ENCODE measurements at places on chromosomes 11 and 22.

DNA sequence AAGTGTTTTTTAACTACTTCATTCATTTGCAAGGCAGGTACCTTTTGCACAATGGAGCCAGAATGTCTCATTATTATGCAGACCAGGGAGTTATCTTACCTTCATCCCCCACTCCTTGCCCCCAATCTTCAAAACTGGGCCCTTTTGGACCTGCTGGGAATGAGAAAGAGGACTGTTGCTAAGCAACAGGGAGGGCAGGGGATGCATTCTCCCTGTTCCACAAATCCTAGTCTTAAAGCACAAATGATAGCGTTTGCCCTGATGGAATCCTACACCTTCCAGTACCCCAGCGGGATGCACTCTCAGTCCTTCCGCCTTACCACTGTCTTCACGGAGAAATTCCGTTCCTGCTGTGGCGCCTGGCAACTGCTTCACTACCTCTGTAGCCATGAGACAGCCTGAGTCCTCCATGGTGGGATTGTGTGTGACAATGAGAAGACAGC, 4.1 kb upstream of the KCNJ1 start:
- DNase-seq: no peak

- no peak for DNase-seq
These were observed 211.4 kb upstream of the NARS2 start for GRCh38 chr11:78786086-78786485.

DNA sequence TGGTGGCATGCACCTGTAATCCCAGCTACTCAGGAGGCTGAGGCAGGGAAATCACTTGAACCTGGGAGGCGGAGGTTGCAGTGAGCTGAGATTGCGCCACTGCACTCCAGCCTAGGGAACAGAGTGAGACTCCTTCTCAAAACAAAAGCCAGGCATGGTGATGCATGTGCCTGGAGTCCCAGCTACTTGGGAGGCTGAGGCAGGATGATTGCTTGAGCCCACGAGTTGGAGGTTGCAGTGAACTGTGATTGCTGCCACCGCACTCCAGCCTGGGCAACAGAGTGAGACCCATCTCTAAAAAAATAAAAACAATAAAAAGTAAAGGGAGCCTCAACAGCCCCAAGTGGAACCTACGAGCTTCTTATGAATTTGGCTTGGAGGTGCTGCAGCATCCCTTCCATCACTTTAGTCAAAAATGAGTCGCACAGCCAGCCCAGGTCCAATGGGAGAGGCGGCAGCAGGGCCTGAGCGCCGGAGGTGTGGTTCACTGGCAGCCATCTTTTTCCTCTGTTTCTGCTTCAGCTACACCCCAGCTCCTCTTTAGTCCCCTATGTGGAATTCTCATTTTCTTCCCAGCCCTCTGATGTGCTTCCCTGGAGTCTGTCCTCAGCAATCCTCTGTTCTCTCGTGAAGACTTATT, 29.2 kb upstream of the GCAT start:
- DNase-seq: no peak

- DNase-seq: no peak
These were observed 16.4 kb upstream of the FLRT1 start for GRCh38 chr11:64019106-64020037.

- DNase-seq: no peak
These were observed 25.6 kb downstream of the SNAP29 start for GRCh38 chr22:20884454-20884853.

GRCh38 chr22:39536711-39537110, 4.2 kb upstream of the RPS19BP1 start:
- DNase-seq: no peak

- DNase-seq: no peak
These were observed 34.6 kb upstream of the MN1 start for GRCh38 chr22:27836181-27836580.

- DNase-seq: no peak
These were observed 27.2 kb upstream of the KCNJ11 start for GRCh38 chr11:17415523-17416104.

DNA sequence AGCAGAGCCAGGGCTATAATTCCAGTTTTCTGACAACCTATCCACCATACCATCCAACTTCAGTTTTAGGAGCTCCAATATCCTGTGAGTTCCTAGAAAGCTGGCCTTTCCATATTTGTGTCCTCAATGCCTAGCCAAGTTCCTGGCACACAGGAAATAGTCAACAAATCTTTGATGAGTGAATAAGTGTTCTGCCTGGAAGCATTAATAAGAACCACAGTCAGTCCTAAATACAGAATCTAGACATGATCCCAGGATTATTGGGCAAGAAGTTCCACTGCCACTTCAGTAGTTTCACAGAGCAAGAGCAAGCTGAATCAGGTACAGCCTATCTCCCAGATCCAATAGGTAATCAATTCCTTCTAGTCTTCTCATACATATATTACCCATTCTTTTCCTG, 942.0 kb downstream of the DLG2 start:
- no peak for DNase-seq

DNA sequence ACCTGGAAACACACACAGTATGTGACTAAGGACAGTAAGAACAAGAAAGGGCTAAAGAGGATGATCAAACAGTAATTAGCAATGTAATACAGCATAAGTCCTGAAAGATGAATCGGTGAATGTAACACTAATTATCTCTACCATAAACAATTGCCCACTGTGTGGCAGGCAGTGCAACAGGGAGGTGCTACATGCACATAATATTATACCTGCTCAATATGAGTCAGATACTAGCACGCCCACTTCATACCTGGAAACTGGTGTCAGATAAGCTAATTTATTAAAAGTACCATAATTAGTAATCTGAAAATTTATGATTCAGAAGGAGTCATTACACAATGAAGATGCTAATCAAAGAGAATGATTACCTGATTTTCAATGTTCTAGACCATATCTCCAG, 14.9 kb downstream of the CASP12 start:
- DNase-seq: no peak

DNA sequence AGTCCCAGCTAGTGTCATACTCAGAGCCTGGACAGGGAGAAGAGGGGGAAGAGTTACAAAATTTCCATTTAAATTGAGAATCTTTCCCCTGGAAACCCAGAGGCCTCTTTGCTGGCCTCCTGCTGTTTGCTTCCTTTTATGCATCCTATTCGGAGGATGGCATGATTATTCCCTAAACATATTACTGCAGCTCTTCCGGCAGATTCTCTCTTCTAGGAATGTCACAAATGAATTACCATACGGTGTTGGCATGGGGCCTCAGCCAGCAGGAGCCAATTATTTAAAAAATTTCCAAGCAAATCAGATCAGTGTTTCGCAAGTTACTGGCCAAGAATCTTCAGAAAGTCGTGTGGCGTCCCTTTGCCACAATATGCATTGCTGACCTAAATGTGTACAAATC, 326.7 kb upstream of the NCAM1 start:
- no peak for DNase-seq

GRCh38 chr11:75040167-75040770, 51.5 kb downstream of the NEU3 start:
- no peak for DNase-seq

GRCh38 chr11:85627332-85627997, at the start of gene DLG2:
Gene DLG2 (minus strand): TSS chr11:85627344.
- no peak for DNase-seq

DNA sequence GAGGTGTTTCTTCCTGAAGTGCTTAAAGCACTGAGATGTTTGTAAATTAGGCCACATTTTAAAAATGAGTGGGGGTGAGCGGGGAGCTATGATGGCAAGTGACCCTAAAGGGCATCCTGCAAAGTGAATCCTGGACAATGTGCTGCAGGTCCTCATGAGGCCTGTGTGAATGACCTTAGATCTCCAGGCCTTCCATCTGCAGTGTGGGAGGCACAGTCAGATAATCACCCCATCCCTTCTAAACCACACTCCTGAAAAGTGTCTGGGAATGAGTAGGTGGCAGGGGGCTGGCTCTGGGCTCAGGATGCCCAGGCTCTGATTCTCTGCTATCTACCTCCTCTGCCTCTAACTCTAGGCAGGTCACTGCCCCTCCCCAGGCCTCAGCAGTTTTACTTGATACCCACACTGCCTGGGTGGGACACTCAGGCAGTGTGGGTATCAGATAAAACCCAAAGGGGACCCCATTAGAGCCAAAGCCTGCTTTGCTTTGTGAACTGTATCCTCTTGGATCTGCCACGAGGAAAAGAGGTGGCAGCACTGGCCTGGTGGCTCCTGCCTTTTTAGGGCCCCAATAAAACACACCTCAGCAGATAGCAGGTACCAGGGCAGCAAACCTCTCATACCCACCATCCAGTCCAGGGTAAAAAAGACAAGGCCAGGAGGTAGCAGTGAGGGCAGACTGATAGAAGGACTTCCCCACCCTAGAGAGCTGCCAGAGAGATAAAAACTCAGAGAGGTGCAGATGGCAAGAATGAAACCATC, 10.5 kb downstream of the STARD10 start:
- DNase-seq: no peak

DNA sequence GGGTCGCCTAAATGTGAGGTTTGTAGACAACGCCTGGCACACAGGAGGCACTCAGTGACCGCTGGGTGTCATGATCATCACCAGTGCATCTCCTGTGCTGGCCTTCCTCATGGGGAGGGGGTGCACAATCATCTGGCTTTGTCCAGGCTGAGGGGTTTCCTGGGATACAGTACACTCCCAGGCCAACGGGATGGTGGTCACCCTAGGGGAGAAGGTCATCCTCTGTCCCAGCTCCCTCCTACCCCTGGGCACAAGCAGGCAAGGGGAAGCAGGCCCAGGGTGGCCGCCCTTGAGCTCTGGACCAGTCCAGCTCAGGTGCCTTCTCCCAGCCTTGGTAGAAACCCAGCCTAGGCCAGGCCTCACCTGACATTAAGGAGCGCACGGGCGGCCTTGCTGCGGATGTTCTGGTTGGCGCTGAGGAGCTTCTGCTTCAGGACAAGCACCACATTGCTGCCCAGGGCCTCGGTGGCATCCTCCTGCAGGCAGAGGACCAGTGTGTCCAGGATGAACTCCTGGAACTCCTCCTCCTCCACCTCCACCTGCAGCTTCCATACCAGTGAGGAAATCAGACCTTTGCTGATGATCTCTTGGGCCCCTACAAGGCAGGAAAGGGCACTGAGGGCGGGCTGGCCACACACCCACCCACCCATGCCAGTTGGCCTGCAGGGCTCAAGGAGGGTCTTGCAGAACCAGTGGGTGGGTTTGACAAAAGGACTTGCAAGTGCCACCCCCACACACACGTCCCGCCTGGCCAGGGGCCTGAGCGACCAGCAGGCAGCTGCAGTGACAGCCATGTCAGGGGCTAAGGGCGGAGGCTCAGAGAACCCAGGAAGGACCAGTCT, 6.6 kb upstream of the GNAZ start:
- DNase-seq: no peak

GRCh38 chr11:45336136-45336535, 50.0 kb upstream of the SYT13 start:
- no peak for DNase-seq

- no peak for DNase-seq
These were observed 50.0 kb upstream of the LYVE1 start for GRCh38 chr11:10618490-10618889.

DNA sequence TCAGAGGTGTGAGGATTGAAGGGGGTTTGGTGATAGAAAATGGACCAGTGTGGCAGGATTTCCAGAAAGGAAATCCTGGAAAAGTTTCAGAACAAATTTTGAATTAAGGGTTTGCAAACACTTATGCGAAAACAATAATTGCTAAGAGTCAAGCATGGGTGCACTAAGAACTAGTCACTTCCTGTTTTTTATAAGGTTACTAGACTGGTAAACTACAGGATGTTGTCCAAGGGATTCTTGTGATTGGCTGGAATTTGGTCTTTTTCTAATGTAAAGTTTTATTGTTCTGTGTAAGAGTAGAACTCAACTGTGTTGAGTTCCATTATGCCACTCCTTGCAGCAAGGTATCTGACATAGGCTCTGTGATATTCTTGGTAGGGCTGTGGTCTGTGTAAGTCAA, 54.1 kb downstream of the LIF start:
- DNase-seq: no peak

DNA sequence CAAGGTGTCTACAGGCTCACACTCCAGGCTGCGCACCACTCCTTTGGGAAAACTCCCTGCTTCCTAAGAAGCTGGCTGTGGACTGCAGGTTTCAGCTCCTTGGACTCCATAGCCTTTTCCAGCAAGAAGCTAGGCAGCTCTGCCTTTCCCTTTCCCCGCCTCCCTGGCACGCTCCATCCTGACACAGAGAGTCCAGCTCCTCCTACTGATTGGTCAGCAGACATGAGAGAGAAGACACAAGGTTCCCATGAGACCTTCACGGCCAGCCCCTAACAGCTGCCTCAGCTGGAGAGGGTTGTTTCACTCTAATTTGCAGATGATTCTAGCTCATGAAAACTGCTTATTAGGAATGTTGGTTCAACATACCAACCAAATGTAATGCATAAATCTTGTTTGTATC, 27.6 kb downstream of the TENM4 start:
- no peak for DNase-seq

GRCh38 chr11:14612694-14613093, 30.9 kb upstream of the PDE3B start:
- DNase-seq: no peak

DNA sequence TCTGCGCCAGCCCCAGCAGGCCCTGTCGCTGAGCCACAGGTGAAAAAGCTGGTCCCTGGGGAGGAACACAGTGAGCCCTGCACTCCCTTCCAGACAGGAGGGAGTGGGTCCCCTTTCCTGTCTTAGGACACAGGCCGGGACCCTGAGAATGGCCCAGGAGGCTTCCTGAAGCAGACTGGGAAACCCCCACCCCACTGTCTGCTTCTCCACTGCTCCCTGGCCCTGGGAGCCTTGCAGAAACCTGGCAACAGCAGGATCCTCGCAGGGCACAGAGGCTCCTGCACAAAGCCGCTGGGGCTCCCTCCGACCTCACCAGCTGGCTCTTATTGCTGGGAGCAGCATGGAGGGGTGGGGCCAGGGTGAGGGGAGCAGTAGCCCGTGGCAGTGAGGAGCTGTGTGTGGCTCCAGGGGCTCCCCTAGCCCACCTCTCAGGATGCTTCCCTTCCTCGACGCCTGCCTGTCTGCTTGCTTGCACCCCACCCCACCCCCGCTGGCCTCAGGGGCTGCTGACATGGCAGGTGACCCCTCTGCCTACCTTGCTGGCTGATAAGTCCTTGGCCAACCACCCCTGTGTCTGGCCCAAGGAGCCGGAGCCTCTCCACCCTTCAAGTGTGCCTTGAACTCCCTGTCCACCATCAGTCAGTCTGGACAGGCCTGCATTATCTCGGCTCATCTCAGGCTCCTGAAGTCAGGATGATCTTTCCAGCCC, 72.1 kb upstream of the KCNQ1OT1 start:
- DNase-seq: no peak

GRCh38 chr11:100010393-100010792, 676.7 kb upstream of the ARHGAP42 start:
- no peak for DNase-seq

GRCh38 chr11:95398437-95399112, 167.6 kb upstream of the SESN3 start:
- DNase-seq: no peak

GRCh38 chr11:125925247-125925740, 20.6 kb upstream of the VSIG10L2 start:
- DNase-seq: no peak
